ENCODE measurements at places on chromosomes 16 and 17.

DNA sequence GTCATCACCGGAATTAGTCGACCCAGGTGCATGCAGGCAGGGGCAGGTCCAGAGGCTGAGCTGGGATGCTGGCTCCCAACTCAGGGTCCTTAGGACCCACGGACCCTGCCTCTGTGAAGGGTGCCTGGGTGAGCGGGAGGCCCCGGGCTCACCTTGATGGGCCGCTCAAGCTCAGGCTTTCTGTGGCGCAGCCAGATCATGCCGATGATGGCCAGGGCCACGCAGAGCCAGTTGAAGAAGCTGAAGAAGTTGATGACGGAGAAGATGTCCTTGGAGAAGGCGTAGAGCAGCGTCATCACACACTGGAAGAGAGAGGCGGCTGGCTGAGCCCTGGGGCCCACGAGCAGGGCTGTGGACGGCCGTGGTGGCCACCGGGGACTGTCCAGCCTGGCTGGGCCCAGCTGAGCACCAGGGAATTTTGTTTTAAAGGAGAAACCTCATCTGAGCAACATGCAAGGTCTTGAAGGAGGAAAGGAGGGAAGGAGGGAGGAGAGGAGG, 32.9 kb downstream of the SLC7A5 start:
- DNase-seq = no peak

DNA sequence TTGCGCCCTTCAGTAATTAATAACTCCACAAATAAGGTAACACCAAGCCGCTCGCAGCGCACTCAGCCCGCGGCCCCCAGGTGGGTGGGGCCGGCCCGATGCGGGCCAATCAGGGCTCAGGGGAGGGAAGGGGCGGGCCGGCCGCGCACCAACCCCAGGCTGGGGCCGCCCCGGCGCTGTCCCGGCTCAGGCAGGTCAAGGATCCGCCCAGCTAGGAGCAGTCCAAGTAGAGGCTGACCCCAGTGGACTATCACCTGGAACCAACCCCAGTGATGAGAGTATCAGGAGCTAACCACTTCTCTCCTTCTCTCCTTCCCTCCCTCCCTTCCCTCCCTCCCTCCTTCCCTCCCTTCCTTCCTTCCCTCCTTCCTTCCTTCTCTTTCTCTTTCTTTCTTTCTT, 110.8 kb downstream of the C16orf78 start:
- DNase-seq = peak; percentile 81

DNA sequence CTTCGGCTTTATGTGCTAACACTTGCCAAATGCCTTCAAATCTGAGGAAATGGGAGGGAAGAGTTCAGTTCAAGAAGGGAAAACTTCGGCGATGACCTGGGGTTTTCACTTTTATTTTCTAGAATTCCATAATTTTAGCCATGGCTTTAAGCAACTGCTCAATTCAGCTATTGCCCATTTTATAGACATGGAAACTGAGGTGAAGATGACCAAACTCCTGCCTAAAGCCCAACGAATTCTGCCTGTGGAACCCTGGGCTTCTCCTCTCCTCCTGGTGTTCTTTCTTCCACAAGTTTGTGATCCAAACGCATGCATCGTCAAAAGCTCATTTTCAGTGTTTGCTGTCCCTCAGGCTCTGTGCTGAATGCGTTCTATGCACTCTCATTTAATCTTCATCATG, 49.4 kb upstream of the NDRG4 start:
- no peak for DNase-seq

DNA sequence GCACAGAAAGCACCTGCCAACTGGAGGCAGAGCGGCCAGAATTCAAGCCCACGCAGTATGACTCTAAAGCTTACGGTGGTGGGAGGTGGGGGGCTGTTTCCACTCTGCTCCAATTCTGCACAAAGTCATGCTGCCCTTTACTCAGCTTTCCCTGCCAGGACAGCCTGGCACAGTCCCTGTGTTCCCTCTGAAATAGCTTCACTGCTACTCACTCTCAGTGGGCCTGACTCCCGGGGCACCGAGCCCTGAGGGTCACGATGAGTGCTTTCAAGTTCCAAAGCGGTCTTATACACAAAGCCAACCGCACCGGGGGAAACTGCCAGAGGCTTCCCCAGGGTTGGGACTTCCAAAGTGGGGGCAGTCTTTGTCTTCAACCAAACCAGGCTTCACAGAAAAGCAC, 306.1 kb upstream of the XYLT1 start:
- no peak for DNase-seq

DNA sequence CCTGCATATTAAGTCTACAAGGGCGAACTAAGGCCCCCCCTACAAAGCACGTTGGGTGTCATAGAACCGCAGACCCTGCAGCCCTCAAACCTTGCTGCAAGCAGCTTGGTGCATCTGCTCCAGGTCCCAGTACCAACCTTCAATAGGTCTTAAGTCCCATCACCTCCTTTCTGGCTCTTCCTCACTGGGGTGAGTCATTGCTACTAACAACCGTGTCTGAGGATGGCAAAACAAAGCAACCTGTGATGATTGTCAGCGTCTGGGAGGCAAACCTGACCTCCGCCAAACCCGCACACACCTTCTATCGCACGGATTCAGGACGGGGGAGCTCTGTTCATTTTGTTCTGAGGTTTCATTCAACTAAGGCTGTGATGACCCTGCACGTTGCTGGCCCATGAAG, 138.9 kb downstream of the SLC39A11 start:
- no peak for DNase-seq

All from OCI-LY7 (cell line).